Activated CD4-positive, alpha-beta memory T cell treated with anti-CD3 and anti-CD28 coated beads, Interleukin-2, amount 10 ng/mL, durations not matched to agents 7 days and 5 days (primary cell): ENCODE measurements at places on chromosomes 4 and X. TPM values are rescaled to one million over a fixed set of nuclear protein-coding genes. Genes with fewer than 3 reads are reported as not detected.

DNA sequence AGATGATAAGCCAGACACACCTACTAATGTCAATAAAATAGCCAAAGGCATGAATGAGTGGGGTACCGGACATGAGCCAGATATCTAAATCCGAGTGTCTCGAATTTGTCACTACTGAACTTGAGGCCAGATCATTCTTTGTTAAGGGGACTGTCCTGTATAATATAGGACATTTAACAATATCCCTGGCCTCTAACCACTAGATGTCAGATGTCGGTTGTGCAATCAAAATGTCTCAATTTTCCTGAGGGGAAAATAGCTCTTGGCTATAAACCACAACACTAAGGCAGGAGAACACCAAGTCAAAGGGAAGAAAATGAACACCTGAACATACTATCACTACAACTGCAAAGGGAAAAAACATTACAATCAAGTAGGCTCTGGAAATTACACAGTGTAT lies 154.5 kb downstream of the GPM6A start:
- no peak for DNase-seq
- H3K27ac ChIP-seq, result no peak overlapping the region
- H3K27me3 ChIP-seq, result no peaks in the 10 kb centered on the region
- H3K4me3 ChIP-seq, result no peak overlapping the region
- no peaks in the 10 kb centered on the region for H3K36me3 ChIP-seq
- H3K4me1 ChIP-seq, result no peaks in the 10 kb centered on the region

GRCh38 chr4:110487873-110488272 lies 11.9 kb downstream of the ENPEP start:
- peaks cover 17% of the 10 kb centered on the region for H3K27me3 ChIP-seq
- no peak for DNase-seq
- H3K4me1 ChIP-seq, result peaks cover 4% of the 10 kb centered on the region
- H3K27ac ChIP-seq, result no peak overlapping the region
- H3K36me3 ChIP-seq, result no peaks in the 10 kb centered on the region

GRCh38 chrX:36581030-36581429 lies 427.1 kb upstream of the FAM47C start:
- H3K27ac ChIP-seq, result no peak overlapping the region
- no peak for DNase-seq
- no peaks in the 10 kb centered on the region for H3K36me3 ChIP-seq
- H3K4me1 ChIP-seq, result no peaks in the 10 kb centered on the region
- no peak overlapping the region for H3K4me3 ChIP-seq
- no peaks in the 10 kb centered on the region for H3K27me3 ChIP-seq

The UGT2B17 gene
- total RNA-seq, result not detected

The HPSE gene
- total RNA-seq, result 32.7 TPM

DNA sequence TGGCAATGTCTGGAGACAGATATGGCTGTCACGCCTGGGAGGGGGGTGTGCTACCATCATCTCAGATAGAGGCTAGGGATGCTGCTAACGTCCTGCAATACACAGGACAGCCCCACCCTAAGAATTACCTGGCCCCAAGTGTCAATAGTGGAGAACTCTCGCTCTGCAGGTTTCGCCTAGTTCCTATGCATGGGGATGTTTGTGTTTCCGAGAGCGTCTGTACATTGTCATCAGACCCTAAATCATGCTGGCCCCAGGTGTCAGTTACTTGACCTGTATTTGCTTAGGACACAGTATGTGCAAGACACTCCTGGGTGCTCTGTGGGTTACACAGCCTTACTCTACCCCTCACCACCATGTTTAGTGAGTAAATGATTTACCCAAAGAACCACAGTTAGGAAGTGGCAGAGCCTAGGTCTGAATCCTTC lies 90.8 kb downstream of the AFF1 start:
- DNase-seq, result no peak
- H3K27ac ChIP-seq, result no peak overlapping the region
- peaks cover 2% of the 10 kb centered on the region for H3K36me3 ChIP-seq
- H3K4me1 ChIP-seq, result peaks cover 12% of the 10 kb centered on the region
- H3K27me3 ChIP-seq, result no peaks in the 10 kb centered on the region

DNA sequence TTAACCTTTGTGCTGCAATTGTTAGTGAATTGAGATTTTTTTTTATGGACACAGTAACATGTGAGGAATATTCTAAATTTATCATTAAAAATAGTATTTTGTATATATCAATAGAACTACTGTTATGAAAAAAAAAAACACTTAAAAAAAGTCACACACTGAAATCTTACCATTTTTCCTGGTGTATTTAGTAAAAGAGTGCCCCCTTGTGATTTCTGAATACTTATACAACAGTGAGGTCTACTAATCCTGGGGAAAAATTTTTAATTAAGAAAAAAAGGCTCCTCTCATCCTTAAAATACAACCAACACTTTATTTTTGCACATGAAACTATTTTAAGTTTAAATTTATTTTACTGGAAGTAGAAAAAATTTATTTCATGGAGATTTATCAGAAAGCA lies 56.4 kb upstream of the SPOCK3 start:
- no peak for DNase-seq
- no peak overlapping the region for H3K4me3 ChIP-seq
- no peaks in the 10 kb centered on the region for H3K27me3 ChIP-seq

DNA sequence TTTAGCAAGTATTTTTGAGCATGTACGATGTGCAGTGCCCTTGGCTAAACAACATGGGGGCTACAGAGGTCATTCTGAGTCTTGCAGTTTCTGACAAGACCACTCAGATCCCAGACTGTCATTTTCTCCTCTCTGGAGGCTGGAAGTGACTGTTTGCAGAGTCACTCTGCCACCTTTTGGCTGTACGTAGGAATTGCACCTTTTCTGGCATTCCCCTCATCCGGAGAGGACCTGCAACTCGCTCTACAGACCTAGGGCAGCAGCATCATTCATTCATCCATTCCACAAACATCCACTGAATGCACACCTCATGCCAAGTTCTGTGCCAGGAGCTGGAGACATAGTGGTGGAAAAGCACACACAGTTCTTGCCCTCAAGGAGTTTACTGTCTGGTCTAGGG lies 160.4 kb upstream of the GPR101 start:
- H3K4me1 ChIP-seq, result no peaks in the 10 kb centered on the region
- peaks cover 13% of the 10 kb centered on the region for H3K27me3 ChIP-seq
- DNase-seq, result peak; percentile 16
- no peaks in the 10 kb centered on the region for H3K36me3 ChIP-seq
- H3K27ac ChIP-seq, result no peak overlapping the region
- no peak overlapping the region for H3K4me3 ChIP-seq

DNA sequence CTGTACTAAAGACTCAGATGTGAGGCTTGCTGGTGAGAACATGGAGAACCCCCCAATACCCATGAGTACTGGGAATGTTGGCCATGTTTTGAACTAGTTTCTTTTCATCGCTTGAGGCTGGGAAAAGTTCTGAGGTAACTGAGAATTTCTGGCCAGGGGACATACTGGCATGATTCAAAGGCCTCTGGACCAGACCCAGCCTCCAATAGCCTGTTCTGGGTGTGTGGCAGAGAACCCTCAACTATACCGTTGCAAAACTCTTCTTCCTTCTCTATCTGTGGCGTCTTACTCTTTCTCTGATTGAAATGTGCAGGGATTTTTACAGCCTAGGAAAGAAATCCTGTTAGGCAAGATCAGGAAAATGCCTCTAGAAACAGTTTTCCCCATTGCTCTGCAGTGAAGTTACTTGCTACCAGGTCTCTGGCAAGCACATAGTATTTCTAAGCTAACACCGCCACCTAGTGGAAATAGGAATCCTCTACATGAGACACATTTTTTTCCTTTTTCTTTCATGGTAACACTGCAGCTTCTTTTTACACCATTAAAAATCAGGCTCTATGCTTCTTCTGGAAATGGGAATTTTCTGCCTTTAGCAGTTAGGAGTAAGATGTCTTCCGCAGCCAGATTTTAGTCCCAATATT lies 170.7 kb upstream of the ZCCHC13 start:
- H3K4me3 ChIP-seq, result no peak overlapping the region
- no peaks in the 10 kb centered on the region for H3K4me1 ChIP-seq
- H3K36me3 ChIP-seq, result no peaks in the 10 kb centered on the region
- no peaks in the 10 kb centered on the region for H3K27me3 ChIP-seq
- DNase-seq, result no peak

The MSX1 gene
- not detected for total RNA-seq
